ENCODE measurements at places on chromosomes 1 and 21.

DNA sequence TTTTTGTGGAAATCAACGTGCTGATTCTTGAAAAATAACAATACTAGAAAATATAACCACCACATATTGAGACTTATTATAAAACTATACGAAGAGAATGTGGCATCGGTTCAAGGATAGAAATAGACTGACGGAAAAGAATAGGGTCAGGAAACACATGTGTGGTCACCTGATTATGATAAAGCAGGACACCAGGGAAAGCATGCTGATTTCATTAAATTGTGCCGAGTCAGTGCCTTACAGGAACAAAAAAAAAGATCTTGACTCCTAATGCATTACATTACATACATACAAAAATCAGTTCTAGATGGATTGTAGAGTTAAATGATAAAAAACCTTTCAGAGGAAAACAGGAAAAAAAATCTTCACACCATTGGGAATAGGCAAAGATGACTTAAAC, 43.5 kb upstream of the SERPINC1 start:
- DNase-seq = no peak

- no peak for DNase-seq
Measured at GRCh38 chr1:205328476-205328875, 6.9 kb upstream of the NUAK2 start.

GRCh38 chr1:226490426-226490809, 58.1 kb upstream of the STUM start:
- DNase-seq = no peak

DNA sequence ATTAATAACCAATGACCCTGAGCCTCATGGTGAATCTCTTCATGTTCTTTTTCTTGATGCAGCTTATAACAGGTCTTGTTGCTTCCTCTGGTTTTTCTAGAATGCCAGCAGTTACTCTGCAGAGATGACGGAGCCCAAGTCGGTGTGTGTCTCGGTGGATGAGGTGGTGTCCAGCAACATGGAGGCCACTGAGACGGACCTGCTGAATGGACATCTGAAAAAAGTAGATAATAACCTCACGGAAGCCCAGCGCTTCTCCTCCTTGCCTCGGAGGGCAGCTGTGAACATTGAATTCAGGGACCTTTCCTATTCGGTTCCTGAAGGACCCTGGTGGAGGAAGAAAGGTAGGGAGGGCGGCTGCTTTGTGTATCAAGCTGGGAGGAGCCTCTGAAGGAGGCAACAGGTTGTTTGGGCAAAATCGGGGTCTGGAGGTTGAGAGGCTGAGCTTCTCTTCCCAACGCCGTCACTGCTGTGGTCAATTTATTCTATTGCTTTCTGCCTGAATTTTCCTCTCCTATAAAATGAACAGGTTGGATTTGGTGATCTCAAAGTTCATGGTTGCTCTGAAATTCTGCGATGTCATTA, 6.7 kb downstream of the ABCG1 start:
- DNase-seq = no peak

- DNase-seq = no peak
Measured at GRCh38 chr1:189409774-189410173, 1067.9 kb downstream of the BRINP3 start.

GRCh38 chr1:117828201-117828600, 101.2 kb downstream of the GDAP2 start:
- peak; percentile 21 for DNase-seq

- no peak for DNase-seq
Measured at GRCh38 chr1:204633665-204634064, 51.9 kb downstream of the LRRN2 start.

All from transverse colon (tissue), 4 donors.